ENCODE measurements at places on chromosomes 11 and 22.
A peak's percentile ranks its signal among the peaks of the same experiment; 100 is the strongest.

- DNase-seq: no peak
Observed at GRCh38 chr11:78323363-78323762, 94.3 kb downstream of the GAB2 start.

DNA sequence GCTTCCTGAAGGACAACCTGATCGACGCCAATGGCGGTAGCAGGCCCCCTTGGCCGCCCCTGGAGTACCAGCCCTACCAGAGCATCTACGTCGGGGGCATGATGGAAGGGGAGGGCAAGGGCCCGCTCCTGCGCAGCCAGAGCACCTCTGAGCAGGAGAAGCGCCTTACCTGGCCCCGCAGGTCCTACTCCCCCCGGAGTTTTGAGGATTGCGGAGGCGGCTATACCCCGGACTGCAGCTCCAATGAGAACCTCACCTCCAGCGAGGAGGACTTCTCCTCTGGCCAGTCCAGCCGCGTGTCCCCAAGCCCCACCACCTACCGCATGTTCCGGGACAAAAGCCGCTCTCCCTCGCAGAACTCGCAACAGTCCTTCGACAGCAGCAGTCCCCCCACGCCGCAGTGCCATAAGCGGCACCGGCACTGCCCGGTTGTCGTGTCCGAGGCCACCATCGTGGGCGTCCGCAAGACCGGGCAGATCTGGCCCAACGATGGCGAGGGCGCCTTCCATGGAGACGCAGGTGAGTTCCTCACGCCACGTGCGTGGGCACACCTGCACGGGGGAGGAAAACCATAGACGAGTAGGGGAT is 1.5 kb downstream of the BCR start:
- no peak for DNase-seq

DNA sequence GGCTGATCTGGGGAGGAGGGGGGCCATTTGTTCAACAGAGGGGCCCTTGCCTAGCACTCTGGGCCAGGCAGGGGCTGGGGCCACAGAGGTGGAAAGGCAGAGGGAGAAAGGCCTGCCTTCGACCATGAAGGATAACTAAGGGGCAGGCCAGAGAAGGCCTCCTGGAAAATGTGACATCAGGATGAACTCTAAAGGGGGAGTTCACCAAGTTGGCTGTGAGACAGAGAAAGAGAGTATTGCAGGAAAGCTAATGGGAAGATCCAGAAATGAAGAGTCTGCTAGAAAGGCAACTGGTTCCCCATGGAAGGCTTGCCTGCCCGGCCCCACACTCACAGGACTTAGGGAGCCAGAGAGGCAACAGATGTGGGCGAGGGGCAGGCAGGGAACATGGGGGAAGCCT is 16.3 kb downstream of the CSNK1E start:
- DNase-seq: no peak

DNA sequence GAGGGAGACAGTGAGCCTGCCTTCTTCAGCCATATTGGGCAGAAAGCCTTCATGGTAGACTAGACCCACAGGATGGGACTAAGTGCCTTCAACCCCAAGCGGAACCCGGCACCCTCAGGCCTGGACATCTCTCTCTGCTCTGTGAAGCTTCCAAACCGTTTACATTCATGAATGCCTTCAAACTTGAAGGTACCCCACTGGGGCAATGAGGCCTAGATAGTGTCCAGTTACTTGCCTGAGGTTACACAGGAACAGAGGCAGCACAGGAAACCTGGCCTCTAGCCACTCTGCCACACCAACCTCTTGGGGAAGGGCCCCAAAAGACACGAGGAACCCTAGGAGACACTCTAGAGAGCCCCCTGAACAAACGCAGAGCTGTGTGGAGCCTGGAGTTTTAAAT is 14.5 kb upstream of the CYP2R1 start:
- no peak for DNase-seq

DNA sequence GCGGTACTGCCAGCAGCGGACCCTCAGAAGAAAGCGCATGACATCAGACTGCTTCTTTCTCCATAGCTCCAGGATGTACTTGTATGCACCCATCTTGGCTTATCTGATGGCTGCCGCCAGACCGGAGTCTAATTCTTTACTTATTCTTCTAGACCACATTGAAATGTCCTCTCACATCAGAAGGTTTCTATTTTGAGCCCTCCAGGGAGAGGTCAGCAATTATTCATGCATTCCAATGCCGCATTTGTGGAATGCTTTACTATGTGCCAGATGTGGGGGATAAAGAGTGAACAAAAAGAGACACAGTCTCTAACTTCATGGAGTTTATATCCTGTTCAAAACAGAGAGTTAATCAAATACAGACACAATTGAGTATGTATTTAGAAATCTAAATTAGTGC is 230.1 kb downstream of the MIAT start:
- peak; percentile 98 for DNase-seq

GRCh38 chr22:20940186-20940651 is 23.0 kb downstream of the CRKL start:
- no peak for DNase-seq

GRCh38 chr11:128830290-128831173 is 36.6 kb downstream of the KCNJ1 start:
- no peak for DNase-seq

- no peak for DNase-seq
Observed at GRCh38 chr11:44818110-44818509, 91.3 kb downstream of the TSPAN18 start.

DNA sequence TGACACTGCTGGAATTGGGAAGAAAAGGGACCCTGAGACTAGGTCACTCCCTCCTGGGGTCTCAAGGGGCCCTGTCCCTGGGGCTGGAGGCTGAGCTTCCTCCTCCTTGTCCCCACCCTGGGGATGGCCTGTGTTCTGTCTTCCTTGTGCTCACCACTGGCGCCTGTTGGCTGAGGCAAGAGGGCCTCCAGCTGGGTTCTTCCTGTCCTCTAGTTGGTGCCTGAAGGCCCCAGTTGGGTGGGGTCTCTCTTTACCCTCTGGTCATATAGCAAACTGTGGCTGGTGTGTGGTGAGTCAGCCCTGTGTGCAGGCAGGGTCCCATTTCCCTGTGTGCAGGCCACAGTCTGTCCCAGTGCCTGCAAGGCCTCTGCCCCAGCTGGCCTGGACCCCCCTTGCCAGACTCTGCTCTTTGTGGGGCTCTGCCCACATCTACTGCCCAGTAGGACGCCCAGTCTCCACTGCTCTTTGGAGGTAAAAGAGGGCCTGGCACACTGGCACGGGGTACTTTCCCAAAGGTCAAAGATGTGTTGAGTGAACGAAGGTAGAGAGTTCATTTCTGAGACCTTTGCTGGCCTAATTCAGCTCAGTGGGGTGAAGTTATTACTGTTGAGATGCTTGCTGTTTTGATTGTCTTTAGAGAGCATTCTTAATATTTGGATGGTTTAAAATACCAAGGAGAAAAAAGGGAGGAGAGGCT is 55.1 kb upstream of the CLDN5 start:
- peak; percentile 51 for DNase-seq

GRCh38 chr11:122505304-122506006 is 150.1 kb upstream of the UBASH3B start:
- DNase-seq: peak; percentile 92

GRCh38 chr11:12449961-12450715 is 72.8 kb downstream of the PARVA start:
- peak; percentile 84 for DNase-seq

DNA sequence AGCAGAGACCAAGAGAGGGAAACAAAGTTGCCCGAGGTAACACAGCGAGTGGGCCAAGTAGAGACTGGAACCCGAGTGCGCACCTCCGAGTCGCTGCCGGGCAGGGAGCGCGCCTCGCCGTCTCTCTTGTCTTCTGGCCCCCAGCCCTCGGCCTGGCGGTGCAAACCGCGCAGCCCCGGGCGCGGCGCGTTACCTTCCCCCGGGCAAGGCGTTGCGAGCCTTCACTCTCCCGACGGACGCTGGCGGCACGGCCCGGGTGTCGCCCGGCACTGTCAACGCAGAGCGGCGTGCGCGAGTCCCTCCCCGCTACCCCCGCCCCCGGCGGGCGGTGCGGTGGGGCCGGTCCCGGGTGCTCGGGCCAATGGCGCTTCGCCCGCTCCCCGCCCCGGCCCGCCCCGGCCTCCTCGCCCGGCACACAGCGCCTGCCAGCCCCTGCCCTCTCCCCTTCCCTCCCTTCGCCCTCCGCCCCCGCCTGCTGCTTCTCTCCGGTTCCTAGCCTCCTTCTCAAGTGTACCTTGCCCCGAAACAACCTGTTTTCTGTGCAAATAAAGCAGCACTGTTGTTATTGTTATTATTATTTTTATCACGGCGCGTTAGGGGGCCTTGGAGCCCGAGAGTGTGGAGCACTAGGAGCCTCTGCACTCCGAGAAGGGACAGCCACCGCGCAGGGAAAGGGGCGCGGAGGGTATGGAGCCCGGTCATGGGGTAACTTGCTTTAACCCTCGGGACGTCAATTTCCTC is at the start of gene SYTL2:
SYTL2 (minus strand) TSS at position 271 of the 741 bp plus-strand sequence. CDS start 53,416 bp downstream, outside the sequence.
- peak; percentile 71 for DNase-seq

GRCh38 chr22:46366327-46366731 is 30.8 kb downstream of the TRMU start:
- no peak for DNase-seq

- DNase-seq: no peak
Observed at GRCh38 chr11:66628061-66628603, 10.4 kb upstream of the RBM4 start.

GRCh38 chr11:57240007-57240406 is 3.0 kb upstream of the APLNR start:
- DNase-seq: no peak

DNA sequence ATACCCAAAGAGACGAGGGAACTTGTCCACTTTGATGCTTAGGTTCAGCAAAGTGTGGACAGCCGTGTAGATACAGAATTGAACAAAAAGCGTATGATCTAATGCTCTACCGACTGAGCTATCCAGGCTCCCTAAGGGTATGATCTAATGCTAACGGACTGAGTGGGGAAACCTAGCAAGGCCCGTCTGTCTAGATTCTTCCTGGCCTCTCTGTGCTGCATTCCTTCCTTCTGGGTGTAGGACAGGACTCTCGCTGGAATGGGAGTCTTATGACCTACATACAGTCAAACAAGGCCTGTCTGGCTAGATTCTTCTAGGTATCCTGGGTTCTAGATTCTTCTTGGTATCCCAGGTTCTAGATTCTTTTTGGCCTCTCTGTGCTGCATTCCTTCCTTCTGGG is 8.4 kb upstream of the SLC15A3 start:
- DNase-seq: peak; percentile 58

GRCh38 chr11:94326947-94327346 is 22.6 kb downstream of the IZUMO1R start:
- DNase-seq: no peak

- no peak for DNase-seq
Observed at GRCh38 chr11:117070016-117070415, 28.2 kb downstream of the SIK3 start.

DNA sequence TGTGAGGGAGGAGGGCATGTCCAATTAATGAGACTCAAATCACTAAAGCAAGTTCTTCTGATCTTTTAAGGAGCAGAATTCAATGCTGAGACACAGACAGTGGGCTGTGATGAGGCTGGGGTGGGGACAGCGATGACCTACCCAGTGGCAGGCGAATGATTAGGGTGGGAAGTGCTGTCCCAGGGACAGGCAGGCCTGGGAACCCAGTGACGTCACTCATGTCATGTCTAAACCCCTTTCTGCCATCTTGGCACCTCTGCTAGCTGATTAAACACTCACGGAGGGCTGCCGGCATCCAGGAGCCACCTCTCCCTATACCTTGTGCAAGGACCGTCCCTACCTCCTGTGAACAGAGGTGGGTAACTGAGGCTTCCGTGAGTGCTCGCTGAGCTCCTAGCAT is 1235.2 kb downstream of the TBC1D22A start:
- DNase-seq: no peak

- DNase-seq: no peak
Observed at GRCh38 chr22:42287174-42287890, 16.9 kb upstream of the TCF20 start.

DNA sequence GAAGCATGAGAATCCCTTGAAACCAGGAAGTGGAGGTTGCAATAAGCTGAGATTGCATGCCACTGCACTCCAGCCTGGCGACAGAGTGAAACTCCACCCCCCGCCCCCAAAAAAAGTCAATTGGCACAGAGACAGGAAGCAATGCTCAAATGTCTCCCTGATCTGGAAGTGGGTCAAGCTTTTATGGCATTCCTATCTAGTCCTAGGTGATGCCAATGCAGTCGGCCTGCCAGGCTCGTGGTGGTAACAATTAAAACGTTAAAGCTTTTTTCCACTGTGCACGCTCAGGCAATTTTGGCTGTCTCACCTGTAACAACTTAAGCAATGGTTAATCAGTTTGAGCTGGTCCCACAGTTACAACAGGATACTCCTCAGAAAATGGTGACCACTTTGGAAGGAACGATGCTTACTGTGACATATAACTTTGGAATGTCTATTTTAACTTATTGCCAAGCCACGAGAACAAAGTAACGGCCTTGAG is 18.9 kb upstream of the PISD start:
- DNase-seq: peak; percentile 83

GRCh38 chr11:67586568-67587250 is 3.1 kb downstream of the GSTP1 start:
- no peak for DNase-seq

DNA sequence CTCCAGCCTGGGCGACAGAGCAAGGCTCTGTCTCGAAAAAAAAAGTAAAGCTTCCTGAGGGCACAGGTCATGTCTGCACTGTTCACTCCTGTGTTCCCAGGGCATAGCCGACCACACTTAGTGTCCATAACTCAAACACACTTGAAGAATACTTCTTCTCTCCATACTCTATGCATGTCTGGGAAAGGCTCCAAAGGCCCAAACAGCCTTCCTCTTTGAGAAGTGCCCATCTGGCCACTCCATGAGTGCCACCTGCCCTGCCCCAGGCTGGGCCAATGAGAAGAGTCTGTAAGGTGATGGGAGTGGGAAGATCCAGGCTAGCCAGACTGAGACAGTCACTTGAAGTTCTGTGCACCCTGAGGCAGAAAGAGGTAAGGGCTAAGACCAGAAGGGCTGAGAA is 24.7 kb downstream of the DGCR2 start:
- DNase-seq: no peak

DNA sequence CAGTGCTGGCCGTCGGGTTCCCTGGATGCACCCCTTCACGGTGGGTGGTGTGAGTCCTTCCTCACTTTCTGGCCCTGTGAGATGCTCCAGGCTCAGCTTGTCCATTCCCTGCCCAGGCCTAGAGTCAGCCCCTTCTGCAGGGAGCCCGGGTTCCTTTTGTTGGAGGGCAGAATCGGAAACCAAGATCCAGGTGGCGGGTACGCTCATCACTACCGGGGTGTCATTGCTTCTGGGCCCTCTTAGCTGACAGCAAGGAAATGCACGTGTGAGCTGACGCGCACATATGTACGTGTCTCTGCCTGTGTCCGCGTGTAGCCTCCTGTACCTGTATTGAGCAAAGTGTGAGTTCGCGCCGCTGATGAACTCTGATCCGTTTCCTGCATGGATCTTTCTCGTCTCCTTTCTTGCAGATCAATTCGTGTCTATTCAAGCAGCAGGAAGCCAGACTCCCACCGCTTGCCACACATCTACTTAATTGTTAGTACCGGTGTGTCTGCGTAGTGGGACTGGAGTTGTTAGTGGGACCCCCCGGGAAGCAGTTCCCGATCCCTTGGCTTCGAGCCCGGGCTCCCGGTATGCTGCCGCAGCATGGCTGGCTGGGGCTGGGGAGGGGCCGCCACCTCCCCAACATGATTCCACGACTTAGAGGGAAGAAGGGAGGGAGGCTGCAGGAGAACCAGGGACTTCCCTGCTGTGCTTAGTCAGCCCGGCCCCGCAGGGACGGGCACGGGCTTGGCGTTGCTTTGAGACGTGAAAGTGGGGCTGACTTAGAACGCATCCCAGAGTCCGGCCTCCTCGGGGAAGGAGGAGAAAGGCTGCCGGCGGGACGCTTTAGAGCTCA is 35.9 kb upstream of the GRAMD4 start:
- peak; percentile 66 for DNase-seq

- no peak for DNase-seq
Observed at GRCh38 chr11:119571311-119571710, 148.3 kb upstream of the THY1 start.
